ENCODE measurements at places on chromosomes 6 and 20. TPM values are rescaled to one million over a fixed set of nuclear protein-coding genes. Genes with fewer than 3 reads are reported as not detected.

GRCh38 chr20:4056880-4057279, 41.5 kb upstream of the RNF24 start:
- DNase-seq = no peak

- no peak for DNase-seq
Measured at GRCh38 chr6:128135325-128135724, 234.5 kb upstream of the THEMIS start.

Gene LRRN4
- not detected for total RNA-seq

Gene UNC93A
- not detected for total RNA-seq

DNA sequence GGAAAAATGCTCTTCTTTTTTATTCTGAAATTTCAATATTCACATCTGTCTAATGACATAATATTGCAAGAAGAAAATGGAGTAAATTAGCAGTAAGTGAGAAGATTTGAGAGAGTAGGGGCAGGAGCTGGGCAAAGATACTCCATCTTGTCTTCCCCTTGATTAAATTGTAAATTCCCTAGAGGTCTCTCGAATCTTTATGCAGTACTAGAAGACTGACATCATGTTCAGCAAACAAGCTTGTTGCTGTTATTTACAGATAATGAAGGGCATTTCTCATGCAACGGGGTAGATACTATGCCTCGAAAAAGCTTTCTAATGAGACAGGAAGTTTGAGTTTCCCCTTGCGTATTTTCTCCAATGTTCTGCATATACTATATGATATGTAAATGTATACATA, 306.9 kb upstream of the PTCHD4 start:
- DNase-seq = no peak

DNA sequence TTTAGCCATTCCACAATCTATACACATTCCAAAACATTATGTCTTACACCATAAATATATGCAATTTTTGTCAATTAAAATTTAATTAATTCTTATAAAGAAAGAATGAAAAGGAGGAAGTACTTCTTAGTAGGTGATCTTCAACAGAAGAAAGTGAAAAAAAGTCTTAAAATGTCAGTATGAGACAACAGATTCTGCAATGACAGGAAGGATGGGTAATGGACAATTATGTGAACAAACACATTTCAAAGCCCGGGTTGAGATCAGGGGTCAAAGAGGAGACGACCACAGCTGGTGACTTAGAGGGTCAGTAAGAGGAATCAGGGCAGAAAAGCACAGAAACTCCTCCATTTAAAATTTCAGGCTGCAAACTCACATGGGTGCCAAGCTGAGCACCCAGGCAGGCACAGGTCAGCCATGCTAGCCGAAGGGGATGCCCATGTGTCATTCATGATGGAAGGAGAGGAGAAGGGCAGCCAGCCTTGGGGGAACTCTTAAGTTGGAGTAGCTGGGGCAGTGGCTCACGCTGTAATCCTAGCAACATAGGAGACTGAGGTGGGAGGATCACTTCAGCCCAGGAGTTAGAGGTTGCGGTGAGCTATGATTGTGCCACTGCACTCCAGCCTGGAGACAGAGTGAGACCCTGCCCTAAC, 11.0 kb downstream of the VSX1 start:
- DNase-seq = no peak

DNA sequence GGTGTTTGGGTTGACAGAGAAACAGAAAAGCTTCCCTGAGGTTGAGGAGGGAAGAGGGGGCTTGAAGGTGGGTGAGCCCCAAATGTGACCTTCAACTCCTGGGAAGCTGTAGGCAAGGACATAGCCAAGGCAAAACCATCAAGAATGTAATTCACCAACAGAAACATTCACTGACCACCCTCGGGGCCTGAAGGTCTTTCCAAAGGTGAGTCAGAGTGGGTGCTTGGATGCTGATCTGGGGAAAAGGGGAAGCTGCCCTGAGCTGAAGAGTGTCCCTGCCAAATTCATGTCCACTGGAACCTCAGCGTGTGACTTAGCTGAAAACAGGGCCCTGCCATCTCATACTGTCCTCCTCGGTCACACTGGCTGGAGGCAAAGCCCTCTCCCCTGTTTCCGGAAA, 234.2 kb upstream of the SULF2 start:
- no peak for DNase-seq

Gene HLA-DRA
- total RNA-seq = 237 TPM

DNA sequence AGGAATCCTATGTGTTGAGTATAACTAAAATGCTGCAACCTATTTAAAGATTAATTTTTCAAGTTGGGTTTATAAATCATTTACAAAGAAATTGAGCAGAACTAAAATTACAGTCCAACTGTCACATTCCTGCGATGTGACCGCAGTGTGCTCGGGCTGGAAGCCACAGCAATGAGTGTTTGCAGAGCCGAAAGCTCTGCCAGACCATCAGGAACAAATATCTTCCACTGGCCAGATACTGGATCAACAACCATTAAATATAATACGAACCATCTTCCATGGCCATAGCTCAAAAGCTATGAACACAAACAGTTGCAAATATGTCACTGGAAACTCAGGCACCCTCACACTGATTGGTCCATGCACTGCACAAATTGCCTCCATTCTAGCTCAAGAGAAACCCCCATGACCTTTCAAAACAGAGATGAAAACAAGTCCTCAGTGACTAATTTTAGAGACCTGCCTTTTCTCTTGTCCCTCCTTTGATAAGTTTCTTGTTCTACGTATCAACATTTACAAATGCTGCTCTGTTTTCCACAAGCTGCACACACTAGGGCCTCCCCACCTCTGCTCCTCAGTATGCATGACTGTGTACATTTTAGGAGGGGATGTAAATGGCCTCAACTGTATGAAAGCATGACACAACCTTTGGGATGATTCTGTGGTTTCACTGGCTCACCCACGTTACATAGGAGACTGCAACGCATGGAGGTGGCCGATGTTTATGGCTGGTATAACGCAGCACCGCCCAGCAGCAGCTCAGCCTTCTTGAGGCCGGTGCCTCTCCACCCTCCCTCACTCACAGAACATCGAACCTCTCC, 171.7 kb downstream of the WDR27 start:
- DNase-seq = no peak

DNA sequence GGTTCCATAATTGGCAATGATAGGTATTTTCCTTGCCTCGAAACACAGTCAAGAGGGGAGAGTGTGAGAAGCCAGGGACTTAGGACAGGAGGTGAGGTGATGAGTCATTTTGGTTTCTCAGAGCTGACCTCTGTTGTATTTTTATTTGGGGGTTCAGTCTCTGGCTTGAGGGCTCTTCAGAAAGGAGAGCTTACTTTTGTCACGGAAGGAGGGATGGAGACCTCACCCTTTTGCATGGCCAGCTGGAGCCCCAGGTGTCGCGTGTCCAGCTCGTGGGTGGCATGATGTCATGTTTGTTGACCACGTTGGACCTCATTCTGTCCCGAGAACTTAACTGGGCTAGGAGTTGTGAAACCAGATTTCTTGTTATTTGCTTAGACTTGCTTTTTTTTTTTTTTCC, 293.9 kb downstream of the QKI start:
- no peak for DNase-seq

DNA sequence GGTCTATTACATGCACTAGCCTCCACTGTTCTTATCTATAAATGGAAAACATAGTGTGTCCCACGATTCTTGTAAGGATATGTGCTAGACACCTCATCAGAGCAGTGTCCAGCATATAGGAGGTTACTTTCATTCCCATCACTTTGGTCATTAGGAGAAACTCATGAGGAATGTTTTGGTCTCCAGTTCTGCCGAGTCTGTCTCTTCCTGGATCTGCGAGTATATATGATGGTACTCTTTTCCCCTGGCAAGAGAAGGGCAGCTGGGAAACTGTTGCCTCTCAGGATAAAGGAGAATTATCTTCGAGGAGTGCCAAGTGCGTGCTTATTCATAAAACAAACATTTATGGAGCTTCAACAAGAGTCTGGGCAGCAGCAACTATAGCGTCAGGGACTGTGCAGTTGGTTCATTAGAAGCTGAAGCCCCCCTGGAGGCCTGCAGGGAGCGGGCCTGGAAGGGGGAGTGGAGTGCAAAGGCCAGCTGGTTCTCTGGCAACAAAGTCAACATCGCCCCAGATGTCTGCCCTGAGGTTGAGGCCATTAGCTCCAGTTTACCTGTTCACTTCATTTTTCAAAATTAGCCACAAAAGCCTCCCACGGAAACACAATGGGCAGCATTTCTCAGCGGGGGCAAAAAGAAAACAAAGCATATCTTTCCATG, 811.9 kb downstream of the MAFB start:
- no peak for DNase-seq

GRCh38 chr6:53461041-53461656, 83.8 kb downstream of the GCLC start:
- no peak for DNase-seq

GRCh38 chr6:138795809-138796603, at the start of gene ECT2L:
Gene ECT2L (plus strand): TSS chr6:138796087. CDS start chr6:138813275, 17,188 bp downstream.
- peak; percentile 51 for DNase-seq

GRCh38 chr6:7106215-7106751, 1.5 kb upstream of the RREB1 start:
- DNase-seq = no peak

DNA sequence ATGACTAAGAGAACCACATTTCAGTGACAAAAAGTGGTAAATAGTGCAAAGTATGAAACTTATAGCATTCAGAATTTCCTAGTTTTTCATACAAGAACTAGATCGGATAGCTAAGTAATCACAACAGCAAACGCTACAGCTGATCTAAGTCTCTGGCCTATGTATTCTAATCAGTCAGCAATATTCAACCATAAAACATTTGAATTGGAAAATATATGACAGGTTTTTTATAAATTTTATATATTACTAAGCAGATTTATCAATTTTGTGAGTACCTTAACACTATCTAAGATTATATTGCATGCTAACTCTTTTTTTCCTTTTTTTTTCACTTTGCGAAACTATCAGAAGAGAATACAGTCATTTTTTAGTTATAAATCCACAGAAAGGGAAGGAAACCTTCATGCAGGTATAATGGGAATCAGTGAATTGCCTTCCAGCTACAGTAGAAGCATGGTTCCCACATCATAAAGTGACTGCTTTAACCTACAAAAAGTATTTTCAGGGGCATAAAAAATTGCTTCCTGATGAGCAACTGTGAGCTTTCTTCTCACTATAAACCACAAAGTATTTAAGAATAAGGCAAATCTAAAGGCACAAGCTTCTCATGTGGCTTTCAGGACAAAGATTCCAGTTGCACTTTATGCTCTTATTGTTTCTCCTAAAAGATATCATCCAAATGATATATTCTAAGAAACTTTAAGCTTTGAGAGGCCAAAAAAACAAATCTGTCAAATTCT, 74.0 kb upstream of the GJE1 start:
- no peak for DNase-seq

DNA sequence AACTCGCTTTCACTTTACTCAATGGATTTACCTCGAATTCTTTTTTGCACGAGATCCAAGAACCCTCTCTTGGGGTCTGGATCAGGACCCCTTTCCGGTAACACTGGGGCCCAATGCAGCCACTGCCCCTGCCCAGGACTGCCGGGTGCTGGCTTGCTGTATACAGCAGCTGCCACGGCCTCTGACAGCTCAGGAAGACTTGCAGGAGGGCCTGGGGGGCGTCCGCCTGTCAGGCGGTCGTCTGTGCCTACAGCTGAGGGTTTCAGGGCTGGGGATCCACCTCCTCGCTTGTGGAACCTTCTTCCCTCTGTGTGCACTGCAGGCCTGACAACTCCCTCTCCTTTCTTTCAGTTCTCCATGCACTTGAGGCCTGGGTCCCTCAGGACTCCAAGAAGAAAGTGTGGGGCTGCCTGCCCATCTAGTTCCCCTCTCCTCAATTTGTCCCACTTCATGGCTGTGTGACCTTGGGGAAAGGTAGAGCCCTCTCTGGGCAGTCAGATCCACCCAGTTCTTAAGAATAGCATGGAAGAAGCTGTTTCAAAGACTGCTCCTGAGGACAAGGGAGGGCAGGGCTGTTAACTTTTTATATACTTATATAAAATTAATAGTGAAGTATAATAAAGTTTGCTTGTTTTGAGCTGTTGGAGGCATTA, 75.0 kb upstream of the LGSN start:
- DNase-seq = no peak

- DNase-seq = no peak
Measured at GRCh38 chr6:126133984-126134383, 147.6 kb downstream of the TRMT11 start.

DNA sequence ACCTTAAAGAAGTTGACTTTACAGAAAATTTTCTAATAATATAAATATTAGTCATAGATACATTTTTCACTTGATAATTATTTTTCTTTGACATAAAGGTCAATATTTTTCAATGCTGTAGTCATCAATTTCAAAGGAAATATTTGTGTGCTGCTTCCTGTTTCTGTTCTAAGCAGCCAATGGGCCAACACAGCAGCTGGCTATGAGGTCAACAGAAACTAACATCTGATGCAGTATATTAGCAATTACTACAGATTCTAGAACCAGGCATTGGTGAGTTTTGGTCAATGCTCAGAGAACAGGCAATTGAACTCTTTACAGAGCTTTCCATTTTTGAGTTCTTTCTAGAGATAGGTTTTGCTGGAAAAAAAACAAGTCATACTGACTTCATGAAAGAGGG, 669.6 kb upstream of the NRSN1 start:
- no peak for DNase-seq

DNA sequence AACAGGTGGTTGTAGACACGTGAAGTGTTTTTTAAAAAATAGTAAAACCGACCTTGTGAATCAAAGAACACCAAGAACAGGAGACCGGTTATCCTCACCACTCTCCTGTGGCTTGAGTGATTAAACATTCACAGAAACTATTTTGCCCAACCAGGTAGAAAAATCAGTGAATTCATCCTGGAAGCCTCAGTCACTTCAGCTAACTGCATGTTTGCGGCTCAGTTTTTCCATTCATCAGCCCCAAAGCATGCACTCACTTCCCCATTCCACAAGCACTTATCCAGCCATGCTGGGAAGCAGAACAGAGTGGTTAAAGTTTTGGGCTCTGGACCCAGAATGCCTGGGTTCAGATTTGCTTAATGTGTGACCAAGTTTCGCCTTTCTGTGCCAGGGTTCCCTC, 2.4 kb downstream of the LRRN4 start:
- DNase-seq = no peak

Gene FAM83C
- not detected for total RNA-seq

Gene EDN1
- total RNA-seq = 36.8 TPM

DNA sequence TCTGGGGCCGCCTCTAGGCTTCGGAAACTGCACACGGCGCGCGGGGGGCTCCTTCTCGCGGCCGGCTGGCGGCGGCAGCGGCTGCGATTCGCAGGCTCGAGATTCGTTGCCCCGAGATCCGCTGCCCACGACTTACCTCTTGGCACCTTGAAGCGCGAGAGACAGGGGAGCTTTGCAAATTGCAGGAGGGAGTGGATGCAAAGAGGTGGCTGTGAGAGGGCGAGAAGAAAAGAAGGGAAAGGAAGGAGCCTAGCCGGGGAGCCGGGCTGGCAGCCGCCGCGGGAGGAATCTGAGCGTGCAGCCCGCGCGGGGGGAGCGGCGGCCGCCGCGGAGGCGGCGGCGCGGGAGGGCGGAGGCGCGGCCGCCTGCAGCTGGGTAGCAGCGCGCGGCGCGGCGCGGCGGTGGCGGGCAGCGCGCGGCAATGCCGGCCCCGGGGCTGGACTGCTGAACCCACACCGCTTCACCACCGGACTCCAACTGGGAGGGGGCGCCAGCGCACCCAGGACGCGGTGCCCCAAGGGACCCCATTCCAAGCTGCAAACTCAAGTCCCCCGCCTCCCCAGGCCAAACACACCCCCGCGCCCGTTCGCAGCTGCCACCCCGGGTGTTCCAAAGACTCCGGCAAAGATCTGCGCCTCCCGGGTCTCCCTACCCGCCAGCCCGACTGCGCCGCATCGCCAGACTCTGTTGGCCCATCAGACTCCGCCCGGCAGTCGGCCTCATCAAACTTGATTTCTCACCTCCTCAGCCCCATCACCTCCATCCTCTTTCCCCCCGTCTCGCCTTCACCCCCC, 44.2 kb upstream of the SUPT3H start:
- no peak for DNase-seq

GRCh38 chr20:3011752-3012151, 31.7 kb upstream of the GNRH2 start:
- no peak for DNase-seq

Measured in breast epithelium (tissue), 4 donors.